ENCODE measurements at places on chromosomes 12 and 14. TPM values are rescaled to one million over a fixed set of nuclear protein-coding genes. Genes with fewer than 3 reads are reported as not detected.

RPGRIP1 gene
- total RNA-seq = 0.20 TPM

RNASE3 gene
- not detected for total RNA-seq

KSR2 gene
- total RNA-seq = 0.71 TPM

SLC24A4 gene
- 0.10 TPM for total RNA-seq

CCDC197 gene
- not detected for total RNA-seq

RFX4 gene
- not detected for total RNA-seq

LIN7A gene
- 0.14 TPM for total RNA-seq

HSPA2 gene
- 36.6 TPM for total RNA-seq

IFT81 gene
- total RNA-seq = 21.6 TPM

TGFB3 gene
- 1.1 TPM for total RNA-seq

SLC25A21 gene
- 1.0 TPM for total RNA-seq

TSPAN19 gene
- total RNA-seq = not detected

FAM186B gene
- 0.16 TPM for total RNA-seq

A2M gene
- total RNA-seq = 0.09 TPM

TM7SF3 gene
- 75.5 TPM for total RNA-seq

CCNB1IP1 gene
- total RNA-seq = 42.3 TPM

CDH24 gene
- 4.3 TPM for total RNA-seq

SYCP3 gene
- total RNA-seq = not detected

RTN1 gene
- total RNA-seq = not detected

PRKAG1 gene
- total RNA-seq = 38.3 TPM

RAD51AP1 gene
- total RNA-seq = 12.1 TPM

ST8SIA1 gene
- not detected for total RNA-seq

KIF21A gene
- total RNA-seq = 25.0 TPM

TGM1 gene
- 1.0 TPM for total RNA-seq

PROX2 gene
- total RNA-seq = not detected

CIDEB gene
- 0.32 TPM for total RNA-seq

KIF5A gene
- 0.19 TPM for total RNA-seq

LMO3 gene
- not detected for total RNA-seq

GXYLT1 gene
- total RNA-seq = 13.5 TPM

PSMD9 gene
- 127 TPM for total RNA-seq

ADAMTS20 gene
- total RNA-seq = not detected

KLC1 gene
- 107 TPM for total RNA-seq

EXD2 gene
- total RNA-seq = 13.3 TPM

SAMD15 gene
- total RNA-seq = 2.0 TPM

MSRB3 gene
- 21.0 TPM for total RNA-seq

VRK1 gene
- total RNA-seq = 29.2 TPM
